ENCODE measurements at places on chromosomes 16 and 17.
A peak's percentile ranks its signal among the peaks of the same experiment; 100 is the strongest.

- DNase-seq, result peak; percentile 91
These were observed 4.4 kb downstream of the LGALS9 start for GRCh38 chr17:27635275-27635823.

- peak; percentile 26 for DNase-seq
These were observed 149.9 kb downstream of the CLEC16A start for GRCh38 chr16:11094075-11094856.

DNA sequence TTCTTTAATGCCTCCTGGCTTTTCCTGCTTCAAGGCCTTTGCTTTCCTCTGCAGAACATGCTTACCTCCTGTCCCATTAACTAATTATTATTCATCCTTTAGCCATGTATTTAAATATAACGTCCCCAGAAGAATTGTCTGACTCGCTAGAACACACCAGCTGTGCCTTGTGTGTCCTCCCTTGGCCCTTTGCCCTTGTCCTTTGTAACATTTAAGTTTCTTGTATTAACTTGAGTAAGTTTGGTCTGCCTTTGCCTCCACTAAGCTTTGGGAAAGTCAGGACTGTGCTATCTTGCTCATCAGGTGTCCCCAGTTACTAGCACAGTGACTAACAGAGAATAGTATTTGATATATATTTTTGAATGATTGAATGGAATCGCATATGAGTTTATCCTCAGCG, 29.6 kb upstream of the ABCA9 start:
- DNase-seq, result no peak

DNA sequence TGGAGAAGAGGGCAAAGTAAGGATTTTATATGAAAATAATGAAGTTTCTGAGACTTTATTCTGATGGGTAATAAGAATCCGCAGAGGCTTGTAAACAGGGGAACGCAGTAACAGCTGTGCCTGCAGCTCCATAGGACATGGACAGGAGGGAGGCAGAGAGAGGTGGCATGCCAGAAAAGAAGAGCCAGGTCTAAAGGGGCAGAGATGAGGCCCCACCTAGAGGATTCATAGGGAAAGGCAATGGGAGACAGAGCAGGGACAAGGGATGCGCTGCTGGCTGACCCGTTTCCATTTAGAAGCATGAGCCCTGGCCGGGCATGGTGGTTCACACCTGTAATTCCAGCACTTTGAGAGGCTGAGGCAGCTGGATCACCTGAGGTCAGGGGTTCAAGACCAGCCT, 340.3 kb upstream of the CDH5 start:
- no peak for DNase-seq

- DNase-seq, result peak; percentile 75
These were observed 42.1 kb downstream of the TBC1D16 start for GRCh38 chr17:79993390-79994227.

- no peak for DNase-seq
These were observed 255.6 kb upstream of the HSBP1 start for GRCh38 chr16:83552228-83552627.

- peak; percentile 15 for DNase-seq
These were observed 15.4 kb upstream of the NDEL1 start for GRCh38 chr17:8420041-8420934.

GRCh38 chr17:80122926-80123505, 21.6 kb downstream of the GAA start:
- DNase-seq, result no peak

DNA sequence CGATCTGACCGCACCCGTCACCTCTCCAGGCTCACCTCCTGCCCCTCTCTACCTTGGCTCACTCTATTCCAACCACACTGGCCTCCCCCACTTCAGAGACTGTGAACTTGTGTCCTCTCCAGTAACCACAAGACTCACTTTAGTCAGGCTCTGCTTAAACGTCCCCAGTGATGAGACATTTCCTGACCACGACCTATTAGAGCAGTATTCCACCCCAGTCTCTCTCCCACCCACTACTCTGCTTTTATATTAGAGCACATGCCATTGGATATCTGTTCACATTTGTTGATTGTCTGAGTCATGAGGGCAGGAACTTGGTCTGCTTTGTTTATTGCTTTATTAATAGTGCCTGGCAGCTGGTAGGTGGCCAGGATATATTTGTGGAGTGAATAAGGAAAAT, 20.1 kb downstream of the COX11 start:
- peak; percentile 80 for DNase-seq

DNA sequence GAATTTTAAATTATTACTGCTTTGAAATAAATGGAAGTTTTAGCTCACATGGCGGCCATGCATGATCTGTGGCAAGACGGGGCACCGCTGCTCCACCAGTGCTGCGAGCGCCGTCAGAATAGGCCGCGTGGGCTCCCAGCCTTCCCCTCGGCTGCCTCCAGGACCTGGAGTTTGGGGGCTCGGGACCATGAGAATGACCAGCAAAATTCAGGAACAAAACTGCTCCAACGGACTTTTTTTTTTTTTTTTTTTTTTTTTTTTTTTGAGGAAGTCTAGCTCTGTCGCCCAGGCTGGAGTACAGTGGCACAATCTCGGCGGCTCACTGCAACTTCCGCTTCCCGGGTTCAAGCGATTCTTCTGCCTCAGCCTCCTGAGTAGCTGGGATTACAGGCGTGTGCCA, 38.3 kb upstream of the AKAP1 start:
- no peak for DNase-seq

- no peak for DNase-seq
These were observed 1.1 kb upstream of the AKTIP start for GRCh38 chr16:53503991-53504663.

Measured in Kasumi-1 (cell line).